Activated CD4-positive, alpha-beta T cell treated with anti-CD3 and anti-CD28 coated beads, Interleukin-2, Interleukin-4, amounts not matched to agents 100 ng/mL and 50 ng/mL, durations not matched to agents 16 hours and 8 hours (primary cell): ENCODE measurements at places on chromosomes 2 and 18.

GRCh38 chr18:9137168-9138066, 836 bp downstream of the ANKRD12 start:
- peak; percentile 65 for DNase-seq

DNA sequence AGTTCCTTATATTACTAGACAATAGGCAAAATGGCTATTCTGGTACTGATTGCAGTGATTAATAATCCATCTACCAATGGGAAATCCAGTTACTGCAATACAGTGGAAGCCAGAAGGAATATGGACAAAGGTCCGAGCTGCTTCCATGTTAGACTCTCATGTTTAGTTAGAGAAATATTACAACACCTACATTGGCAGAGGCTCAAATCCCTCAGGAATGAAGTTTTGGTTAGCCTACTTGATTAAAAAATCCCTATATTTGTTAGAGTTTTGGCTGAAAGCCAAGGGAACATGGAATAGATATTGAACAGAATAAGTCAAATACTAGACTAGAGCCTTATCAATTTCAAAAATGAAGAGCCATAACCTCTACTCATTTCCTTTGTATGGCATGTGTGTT, 48.5 kb downstream of the ARL6IP6 start:
- no peak for DNase-seq

- no peak for DNase-seq
Observed at GRCh38 chr2:48415836-48416515, 114.0 kb upstream of the STON1 start.

DNA sequence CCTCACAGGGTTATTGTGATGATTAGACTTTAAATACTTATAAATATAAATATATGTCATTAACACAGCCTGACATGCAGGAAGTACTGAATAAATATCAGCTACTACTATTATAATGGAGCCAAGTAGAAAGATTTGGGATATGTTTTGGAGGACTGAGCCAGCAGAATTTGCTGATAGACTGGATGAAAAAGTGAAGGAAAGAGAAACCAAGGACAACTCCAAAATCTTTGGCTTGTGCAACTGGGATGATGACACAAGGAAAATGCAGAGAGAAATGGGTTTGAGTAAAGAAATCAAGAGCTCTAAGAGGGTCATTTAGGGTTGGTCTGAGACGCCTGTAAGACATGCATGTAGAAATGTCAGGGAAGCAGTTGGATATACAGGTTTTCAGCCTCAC, 15.6 kb downstream of the ADD2 start:
- no peak for DNase-seq

GRCh38 chr18:22044474-22045220, 124.7 kb upstream of the GATA6 start:
- DNase-seq: no peak

GRCh38 chr2:33467413-33467812, 9.0 kb upstream of the RASGRP3 start:
- no peak for DNase-seq

DNA sequence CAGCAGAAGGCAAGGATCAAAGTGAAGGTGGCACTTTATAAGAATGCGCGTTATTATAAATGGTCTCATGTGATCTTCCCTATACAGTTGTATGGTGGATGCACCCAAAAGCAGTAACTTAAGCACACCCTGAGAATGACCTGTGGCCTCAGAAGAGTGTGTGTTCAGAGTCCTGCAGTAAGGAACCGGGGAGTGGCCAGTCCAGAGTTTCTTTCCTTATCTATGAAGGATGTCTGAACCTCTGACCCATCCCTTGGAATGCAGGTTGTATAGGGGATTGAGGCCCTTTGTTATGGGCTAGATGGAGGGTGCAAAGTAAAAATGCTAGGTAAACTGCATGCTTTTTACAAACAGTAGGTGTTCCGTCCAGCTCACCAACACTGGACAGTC, 43.6 kb upstream of the ANKRD44 start:
- DNase-seq: no peak
